Ovary (tissue), 10 donors: ENCODE measurements at places on chromosomes 2 and 18.

GRCh38 chr2:174027956-174028355 is 62.8 kb upstream of the SP3 start:
- DNase-seq = no peak

- no peak for DNase-seq
Observed at GRCh38 chr2:172196768-172197431, 94.2 kb upstream of the DLX2 start.

DNA sequence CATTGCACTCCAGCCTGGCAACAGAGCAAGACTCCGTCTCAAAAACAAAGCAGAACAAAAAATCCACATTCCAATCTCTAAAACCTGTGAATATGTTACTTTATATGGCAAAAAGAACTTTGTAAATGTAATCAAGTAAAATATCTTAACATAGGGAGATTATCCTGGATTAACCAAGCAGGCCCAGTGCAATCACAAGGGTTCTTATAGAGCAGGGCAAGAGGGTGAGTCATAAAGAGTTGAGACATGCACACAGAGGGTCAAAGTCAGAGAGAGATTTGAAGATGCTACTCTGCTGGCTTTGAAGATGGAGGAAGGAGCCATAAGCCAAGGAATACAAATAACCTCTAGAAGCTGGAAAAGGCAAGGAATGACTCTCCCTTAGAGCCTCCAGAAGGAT is 60.9 kb upstream of the SLC9A2 start:
- DNase-seq = no peak

- DNase-seq = peak; percentile 65
Observed at GRCh38 chr2:1750933-1751766, 6.8 kb upstream of the PXDN start.

- no peak for DNase-seq
Observed at GRCh38 chr2:236205867-236206645, 37.9 kb upstream of the GBX2 start.

- DNase-seq = no peak
Observed at GRCh38 chr2:117555965-117556364, 258.5 kb upstream of the DDX18 start.

GRCh38 chr2:150587547-150588505 is 100.4 kb upstream of the RND3 start:
- no peak for DNase-seq

DNA sequence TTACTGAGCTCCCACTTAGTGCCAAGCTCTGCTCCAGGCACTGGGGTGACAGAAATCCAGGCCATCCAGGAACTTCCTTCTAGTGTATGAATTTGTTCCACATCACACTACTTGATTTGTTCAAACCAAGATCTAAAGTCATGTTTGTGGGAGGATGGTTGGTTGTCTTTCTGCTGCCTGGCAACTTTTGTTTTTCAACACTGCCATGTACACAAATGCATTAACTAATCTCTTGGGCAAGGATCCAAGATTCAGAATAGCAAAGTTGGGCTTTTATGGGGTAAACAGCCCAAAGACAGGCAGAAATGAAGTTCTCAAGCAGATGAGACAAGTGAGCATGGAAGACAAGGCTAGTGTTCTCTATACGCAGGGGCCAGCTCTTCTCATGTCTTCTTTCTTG is 53.4 kb upstream of the PROKR1 start:
- no peak for DNase-seq

GRCh38 chr2:33766175-33766574 is 167.1 kb upstream of the FAM98A start:
- DNase-seq = no peak

GRCh38 chr2:170145675-170146432 is 32.1 kb upstream of the MYO3B start:
- no peak for DNase-seq

DNA sequence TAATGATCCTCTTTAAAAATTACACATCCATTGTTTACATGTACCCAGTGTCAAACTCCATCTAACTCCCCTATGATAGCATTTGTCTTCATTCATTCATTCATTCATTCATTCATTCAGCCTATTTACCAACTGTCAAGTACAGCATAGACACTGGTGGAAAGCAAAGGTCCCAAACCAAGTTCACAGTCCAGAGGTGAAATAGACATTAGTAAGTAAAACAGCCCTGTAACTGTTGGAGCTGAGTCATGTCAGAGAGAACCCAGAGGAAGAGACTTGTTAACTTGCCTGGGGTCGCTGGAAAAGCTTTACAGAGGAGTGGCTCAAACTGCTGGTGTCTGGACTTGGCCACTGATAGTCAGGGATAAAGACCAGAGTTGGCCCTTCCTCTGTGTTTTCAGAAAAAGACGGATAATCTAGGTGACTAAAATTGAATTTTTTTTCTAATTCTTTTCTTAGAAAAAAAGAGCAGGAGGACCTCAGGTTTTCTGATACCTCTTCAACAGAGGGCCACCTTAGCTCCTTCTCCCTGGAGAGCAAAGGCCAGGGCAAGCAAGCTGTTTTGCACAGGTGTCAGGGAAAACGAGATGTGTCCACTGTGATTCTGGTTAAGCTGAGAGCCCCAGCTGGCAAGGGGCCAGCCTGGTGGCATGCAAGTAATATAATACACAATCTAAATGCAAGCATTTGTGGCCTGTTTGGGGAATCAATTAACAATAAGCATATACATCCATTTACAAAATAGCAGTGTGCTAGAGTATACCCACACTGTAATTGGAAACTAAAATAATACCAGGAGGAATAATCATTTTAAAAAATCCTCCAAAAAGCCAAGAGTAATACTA is 96.7 kb upstream of the SLC14A2 start:
- DNase-seq = no peak

DNA sequence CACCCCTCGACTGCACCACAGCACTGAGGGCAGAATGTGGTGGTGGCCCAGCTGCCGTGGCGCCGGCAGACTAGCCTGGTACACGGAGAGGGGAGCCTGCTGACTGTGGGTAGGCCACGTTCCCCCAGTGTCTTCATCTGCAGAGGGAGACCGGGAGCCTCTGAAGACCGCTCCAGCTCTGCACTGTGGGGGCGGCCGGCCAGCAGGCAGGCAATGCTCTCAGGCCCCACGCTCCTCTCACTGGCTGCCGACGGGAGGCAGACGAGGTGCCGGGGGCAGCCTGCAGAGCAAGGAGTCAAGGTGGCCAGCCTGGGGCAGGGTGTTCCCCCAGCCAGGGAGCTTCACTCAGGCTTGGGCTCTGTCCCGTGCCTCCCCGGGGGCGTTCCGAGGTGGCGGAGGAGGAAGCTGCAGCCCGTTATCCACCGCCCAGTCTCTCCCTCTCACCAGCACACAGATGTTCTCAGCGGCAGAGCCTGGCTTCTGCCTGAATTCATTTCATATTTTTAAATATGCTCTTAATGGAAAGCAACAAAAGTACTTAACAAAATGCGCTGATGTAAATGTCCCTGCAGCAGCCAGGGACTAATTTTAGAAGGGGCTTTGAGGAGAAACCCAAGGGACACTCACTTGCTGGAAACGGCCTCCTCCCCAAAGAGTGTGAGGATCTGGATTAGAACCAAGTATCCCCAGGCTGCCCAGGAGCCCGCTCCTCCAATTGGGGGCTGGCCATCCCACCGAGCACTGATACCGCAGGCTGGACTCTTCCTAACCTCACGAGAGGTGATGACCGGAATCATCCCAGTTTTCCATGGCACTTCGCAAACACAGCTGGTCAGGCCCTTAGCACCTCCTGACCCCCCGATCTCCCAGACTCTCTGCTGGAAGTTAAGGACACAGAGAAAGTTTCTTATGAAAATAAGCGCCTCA is 87.8 kb downstream of the HDAC4 start:
- peak; percentile 50 for DNase-seq

GRCh38 chr2:7378591-7378990 is 461.4 kb downstream of the RNF144A start:
- no peak for DNase-seq

- no peak for DNase-seq
Observed at GRCh38 chr2:99674090-99674489, 184.3 kb upstream of the REV1 start.

- no peak for DNase-seq
Observed at GRCh38 chr2:231923010-231923344, 3.2 kb downstream of the NPPC start.

DNA sequence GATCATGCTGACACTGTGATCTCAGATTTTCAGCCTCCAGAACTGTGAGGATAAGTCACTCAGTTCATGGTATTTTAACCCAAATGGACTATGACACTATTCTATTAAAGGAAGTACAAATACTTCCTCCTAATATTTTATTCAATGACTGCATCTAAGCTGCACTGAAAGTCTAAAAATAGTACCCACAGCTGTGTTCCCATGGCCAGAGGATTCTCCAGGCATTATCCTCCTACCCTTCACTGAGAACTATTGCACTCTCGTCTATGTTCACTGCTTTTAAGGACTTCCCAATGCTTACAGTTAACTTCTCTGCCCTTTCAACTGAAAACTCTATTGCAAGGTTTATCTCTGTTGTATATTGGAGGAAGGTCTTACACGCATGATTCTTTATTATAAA is 15.2 kb downstream of the LRATD1 start:
- DNase-seq = no peak

DNA sequence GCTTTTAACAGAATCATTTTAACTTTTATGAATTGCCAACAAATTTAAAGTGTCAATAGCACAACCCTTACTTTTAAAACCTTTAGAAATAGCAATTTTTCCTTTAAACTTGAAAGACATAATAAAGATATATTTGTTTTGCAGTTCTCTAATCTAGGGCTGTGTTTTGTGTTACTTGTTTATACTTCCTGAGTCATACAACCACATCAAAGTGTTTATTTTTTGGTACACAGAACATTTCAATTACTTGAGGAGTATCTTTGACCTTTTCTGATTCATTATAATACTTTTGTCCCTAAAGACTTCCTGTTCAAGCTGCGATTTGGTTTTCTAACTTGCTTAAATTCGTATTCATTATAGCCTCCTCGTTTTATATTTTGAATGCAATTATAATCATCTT is 21.8 kb downstream of the TYW5 start:
- DNase-seq = no peak

DNA sequence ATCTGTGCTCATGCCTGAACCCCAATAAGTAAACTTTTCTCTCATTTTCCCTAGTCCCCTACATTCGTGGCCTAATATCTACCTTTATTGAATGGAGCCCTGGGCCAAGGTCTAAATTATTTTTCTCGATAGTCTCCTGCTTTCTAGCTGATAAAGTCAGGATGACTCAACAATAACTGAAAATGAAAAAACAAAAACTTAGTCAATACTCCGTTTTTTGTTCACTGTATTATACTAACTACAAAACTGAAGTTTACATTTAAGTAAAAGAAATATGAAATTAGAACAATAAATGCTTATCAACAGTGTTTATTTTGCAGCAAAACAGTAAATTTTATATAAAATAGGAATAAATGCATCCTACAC is 32.2 kb downstream of the AOX1 start:
- DNase-seq = no peak

DNA sequence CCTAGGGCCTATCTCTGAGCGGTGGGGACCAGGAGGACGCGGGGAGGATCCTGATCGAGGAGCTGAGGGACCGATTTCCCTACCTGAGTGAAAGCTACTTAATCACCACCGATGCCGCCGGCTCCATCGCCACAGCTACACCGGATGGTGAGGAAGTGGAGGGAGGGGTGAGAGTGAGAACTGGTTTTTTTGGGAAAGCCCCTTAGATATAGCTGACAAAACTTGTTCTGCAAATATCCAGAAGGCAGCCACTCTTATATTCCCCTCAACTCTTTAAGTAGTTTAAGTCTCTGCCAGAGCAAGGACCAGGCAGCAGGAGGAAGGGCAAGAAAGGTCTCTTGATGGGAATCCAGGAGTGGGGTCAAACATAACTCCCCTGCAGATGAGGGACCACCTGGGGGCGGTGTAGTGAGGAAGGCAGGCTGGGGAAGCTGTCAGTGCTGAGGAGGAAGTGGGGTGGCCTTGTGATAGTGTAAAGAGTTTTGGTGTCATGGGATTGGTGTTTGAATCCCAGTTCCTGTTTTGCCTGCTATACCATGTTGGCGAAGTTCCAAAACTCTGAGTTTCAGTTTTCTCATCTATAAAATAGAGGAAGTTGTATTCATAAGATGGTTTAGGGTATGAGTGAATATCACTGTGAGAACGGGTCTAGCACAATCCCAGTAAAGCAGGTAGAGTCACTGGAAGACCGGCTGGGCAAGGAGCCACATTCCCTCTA is 3.4 kb downstream of the NAGK start:
- no peak for DNase-seq

- no peak for DNase-seq
Observed at GRCh38 chr2:6986301-6986911, 69.2 kb downstream of the RNF144A start.
